ENCODE measurements at places on chromosomes 1 and 21. TPM values are rescaled to one million over a fixed set of nuclear protein-coding genes. Genes with fewer than 3 reads are reported as not detected.

DNA sequence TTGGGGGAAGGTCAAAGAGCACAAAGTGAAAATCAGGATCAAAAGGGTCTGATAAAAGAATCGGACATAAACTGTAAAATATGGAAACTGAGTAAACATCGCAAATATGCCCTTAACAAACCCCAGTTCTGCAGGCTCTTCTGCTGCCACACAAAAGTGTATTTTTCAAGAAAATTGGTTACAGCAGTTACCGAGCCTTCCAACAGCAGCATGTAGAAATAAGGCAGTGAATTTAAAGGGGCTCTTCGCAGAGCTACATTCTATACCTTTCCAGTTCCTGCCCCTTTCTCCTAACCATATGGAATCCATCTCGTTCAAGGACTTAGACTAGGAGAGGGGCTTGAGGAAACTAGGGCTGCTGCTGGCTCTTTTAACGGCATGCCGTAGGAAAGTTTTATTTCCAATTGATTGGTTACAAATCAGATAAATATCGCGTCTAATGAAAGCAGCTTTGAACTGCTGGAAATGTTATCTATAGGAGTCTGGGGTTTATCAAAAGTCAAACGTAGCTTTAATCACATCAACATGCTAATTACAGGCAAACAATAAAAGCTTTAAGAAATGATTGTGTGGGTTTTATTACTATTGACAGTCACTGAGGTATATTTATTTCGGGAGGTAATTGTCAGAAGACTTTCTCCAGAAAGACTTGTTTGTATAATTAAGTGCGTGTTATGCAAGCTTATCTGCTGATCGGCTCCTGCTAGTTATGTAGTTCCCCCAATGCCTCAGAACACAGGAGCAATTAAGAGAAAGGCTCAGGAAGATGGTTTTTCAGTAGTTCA is 59.1 kb downstream of the GORAB start:
- DNase-seq, result no peak

GRCh38 chr1:200290010-200290685 is 119.7 kb downstream of the ZNF281 start:
- no peak for DNase-seq

DNA sequence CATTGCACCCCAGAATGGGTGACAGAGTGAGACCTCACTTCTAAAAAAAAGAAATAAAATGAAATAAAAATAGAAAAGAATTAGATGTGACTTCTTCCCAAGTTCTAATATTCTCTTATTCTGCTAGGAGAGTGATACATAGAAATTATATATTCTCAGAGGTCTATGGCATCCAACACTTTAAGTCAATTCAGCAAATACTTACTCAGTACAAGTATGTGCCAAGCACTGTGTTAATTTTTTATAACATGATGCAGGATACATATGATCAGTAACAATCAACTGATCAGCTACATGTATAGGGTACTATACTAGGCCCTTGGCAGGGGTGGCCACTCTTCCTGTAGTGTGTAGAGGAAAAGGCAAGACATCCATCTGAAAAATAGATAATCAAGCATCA is 13.0 kb upstream of the JAK1 start:
- DNase-seq, result no peak

- no peak for DNase-seq
Observed at GRCh38 chr1:112800289-112800688, 85.2 kb upstream of the PPM1J start.

DNA sequence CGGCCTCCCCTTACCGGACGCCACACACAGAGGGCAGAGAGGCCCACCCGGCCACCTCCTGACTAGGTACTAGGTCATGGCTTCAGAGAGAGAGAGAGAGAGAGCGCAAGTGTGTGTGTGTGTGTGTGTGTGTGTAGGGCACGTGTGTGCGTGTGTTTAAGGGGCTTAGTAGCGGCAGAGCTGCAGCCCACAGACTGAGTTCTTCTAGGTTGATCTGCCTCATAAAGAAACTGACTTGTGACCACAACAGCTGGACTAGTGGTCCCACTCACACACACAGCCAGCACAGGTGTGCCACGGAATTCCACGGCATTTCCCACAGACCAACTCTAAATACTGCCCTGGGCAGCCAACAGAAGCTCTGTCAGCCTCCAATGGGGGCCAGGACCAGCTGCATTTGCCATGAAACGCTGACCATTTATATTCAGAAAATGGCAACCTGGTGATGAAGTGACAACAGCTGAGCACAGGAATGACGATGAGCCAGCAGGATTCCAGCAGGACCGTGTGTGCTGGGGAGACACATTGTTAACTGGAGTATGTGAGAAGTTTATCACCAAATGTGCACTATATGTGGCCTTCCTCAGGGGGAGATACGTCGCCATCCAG is 38.8 kb upstream of the GPR153 start:
- DNase-seq, result no peak

GRCh38 chr1:208068407-208068806 is 157.5 kb upstream of the CD34 start:
- no peak for DNase-seq

DNA sequence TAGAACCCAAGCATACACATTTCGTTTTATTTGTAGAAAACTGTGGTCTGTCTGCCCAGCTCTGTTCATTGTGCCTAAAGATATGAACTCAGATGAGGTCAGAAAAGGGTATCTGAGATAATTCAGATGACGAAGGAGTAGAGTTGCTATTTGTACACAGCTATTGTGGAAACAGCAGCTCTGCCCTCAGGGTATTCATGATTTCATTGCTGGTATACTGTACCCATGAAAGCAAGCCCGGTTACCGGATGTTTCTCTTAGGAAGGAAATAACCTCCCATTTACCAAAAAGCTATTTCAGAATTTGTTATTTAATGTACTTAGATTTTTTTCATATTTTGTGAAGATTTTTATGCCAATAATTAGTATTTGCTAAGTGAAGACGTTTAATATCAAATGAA is 37.8 kb downstream of the SMAP2 start:
- no peak for DNase-seq

- no peak for DNase-seq
Observed at GRCh38 chr1:64917328-64917861, 49.0 kb downstream of the JAK1 start.

GRCh38 chr1:215719552-215719951 is 152.4 kb downstream of the KCTD3 start:
- no peak for DNase-seq

AMY1B gene
- total RNA-seq, result not detected

GBP7 gene
- 0.08 TPM for total RNA-seq

OR2L8 gene
- not detected for total RNA-seq

CD34 gene
- 49.9 TPM for total RNA-seq

MXRA8 gene
- 30.5 TPM for total RNA-seq

PTP4A2 gene
- total RNA-seq, result 216 TPM

AMY1A gene
- total RNA-seq, result not detected

ADGRL4 gene
- total RNA-seq, result 23.5 TPM

BATF3 gene
- total RNA-seq, result 1.9 TPM
